ENCODE measurements at places on chromosomes 5 and 9.

DNA sequence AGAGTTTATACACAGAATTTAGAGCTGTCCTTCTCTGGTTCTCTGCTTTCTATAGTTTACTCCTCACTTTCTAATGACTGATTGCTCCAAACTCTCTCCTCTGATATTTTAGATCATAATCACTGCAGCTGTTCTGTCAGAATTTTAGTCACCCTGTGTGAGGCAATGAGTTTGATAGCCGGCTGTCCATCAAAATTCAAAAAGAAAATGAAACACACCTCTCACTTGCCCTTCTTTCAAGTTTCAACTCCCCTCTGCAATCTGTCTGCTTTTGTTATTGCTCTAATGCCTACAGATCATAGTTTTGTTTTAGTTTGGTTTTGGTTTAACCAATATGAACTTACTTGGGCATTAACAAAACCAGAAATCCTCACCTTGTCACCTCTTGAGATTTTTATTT is 23.3 kb upstream of the ABLIM3 start:
- no peak for DNase-seq

DNA sequence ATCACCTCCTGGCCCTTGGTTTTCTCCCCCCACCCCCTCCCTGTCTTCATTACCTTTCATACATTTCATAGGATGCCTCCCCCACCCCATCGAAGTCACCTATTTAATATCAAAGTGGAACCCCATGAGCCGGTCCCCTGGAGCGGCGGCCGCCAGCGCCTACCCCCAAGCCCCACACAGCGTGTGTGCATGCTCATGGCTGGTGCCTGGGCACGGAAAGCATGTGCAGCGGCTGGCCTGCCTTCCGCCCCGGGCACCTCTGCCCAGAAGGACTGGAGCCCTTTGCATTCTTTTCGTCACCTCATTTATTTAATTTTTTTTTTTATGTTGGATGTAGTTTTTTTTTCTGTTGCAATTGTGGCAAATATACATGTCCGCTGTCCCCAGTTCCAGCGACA is 116.2 kb downstream of the WNK2 start:
- DNase-seq = no peak

GRCh38 chr5:142726188-142726731 is 40.4 kb upstream of the FGF1 start:
- DNase-seq = no peak

GRCh38 chr5:179786861-179787260 is 6.9 kb upstream of the LTC4S start:
- no peak for DNase-seq

DNA sequence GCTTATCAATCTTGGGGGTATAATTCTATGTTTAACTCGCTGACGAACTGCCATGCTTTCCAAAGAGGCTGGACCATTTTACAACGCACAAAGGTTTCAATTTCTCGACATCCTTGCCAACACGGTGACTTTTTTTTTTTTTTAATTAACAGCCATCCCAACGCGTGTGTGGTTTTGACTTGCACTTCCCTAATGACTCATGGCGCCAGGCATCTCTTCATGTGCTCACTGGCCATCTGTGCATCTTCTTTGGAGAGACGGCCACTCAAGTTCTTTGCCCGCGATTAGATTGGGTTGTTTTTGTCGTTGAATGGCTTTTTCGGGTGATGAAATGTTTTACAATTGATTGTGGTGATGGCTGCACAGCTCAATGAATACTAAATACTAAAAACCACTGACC is 12.5 kb upstream of the CARD9 start:
- no peak for DNase-seq

GRCh38 chr5:160081495-160081894 is 37.8 kb downstream of the PWWP2A start:
- DNase-seq = no peak

DNA sequence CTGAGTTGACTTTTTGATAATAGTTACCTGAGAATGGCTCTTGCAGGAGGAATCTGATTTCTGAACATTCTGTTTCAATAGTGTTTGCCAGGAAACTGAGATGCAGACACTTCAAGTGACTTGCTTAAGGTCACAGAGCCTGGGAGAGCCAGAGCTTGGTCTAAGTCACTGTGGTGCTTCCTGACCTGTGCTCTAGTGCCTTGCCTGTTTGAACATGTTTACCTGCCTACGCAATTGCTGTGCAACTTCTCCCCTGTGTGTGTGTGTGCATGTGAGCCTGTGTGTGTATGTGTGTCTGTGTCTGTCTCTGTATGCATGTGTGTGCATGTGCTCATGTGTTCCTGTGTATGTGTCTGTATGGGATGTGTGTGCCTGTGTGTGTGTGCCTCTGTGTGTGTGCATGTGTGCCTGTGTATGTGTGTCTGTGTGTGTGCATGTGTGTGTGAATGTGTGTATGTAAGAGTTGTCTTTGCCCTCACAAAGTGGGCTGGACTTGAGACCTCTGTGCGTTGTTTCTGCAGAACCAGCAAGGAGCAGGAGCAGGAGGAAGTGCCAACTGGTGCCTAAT is 185.8 kb downstream of the GADD45G start:
- no peak for DNase-seq

GRCh38 chr9:91256235-91256634 is 105.5 kb downstream of the AUH start:
- no peak for DNase-seq

GRCh38 chr5:24854850-24855249 is 210.1 kb upstream of the CDH10 start:
- no peak for DNase-seq

DNA sequence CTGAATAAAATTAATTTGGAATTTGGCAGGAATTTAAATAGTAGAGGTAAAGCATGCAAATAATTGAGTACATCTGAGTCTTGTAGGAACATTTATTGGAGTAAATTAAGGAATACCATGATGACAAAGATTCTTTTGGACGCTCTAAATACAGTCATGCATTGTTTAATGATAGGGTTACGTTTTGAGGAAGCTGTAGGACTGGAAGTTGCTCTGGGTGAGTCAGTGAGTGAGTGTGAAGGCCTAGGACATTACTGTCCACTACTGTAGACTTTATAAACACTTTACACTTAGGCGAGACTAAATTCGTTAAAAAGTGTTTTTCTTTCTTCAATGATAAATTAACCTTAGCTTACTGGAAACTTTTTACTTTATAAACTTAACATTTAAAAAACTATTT is 113.0 kb downstream of the FAM170A start:
- DNase-seq = no peak

DNA sequence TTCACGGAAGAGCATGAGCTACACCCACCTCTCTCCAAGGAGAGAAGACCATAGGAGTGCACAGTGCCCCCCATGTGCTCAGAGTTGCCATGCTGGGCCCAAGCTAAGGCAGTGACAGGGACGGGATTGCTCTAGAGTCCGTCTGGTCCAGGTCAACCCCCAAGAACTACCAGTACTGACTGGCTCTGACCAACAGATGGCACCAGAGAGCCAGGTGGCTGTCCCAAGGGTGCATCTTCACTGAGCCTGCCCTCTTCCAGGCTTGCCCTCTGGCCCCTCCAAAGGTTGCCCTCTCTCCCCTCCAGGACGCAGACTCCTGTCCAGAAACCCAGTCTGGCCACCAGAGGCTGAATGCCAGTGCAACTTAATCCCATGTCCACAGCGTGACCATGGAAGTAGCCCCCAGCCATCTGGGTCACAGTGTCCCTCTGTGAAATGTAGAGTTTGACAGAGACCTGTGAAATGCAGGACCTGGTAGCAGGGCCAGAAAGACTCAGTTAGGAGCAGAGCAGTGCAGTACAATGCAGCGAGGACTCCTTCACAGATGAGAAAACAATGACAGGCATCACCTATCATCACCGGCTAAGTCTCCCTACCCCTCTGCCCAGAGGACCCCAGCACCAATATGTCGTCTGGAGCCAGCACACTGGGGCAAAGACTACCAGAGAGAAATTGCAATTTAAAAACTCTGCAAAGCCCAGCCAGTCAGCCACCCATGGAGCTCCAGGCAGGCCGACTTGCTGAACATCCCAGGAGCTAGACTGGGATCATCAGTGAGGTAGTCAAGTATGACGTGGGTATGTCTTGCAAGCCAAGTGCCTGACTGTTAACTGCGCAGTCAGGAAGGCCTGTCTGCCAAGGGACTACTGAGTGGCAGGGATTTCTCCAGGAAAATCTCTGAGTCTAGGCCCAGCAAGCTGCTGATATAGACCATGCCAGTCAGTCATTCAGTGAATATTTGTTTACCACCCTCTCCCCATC is 7.7 kb upstream of the SKP1 start:
- DNase-seq = peak; percentile 68

DNA sequence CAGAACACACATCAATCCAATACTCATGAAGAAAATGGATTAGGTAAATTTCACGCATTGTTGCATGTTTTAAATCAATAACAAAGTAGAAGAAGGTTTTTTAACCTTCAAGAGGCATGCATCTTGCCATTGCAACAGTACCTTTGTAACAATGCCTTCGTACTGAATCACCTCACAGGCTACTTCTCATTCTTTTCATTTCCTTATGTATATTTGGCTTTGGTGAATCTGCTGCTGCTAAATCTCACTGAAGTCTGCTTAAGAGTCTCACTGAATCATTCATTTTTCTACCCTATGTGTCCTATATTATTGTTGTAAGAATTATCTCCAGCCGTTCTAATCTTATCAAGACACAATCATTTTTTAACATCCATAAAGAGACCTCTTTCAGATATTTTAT is 152.5 kb downstream of the CDH10 start:
- no peak for DNase-seq

- DNase-seq = no peak
Measured at GRCh38 chr9:129321286-129322021, 143.4 kb upstream of the IER5L start.

DNA sequence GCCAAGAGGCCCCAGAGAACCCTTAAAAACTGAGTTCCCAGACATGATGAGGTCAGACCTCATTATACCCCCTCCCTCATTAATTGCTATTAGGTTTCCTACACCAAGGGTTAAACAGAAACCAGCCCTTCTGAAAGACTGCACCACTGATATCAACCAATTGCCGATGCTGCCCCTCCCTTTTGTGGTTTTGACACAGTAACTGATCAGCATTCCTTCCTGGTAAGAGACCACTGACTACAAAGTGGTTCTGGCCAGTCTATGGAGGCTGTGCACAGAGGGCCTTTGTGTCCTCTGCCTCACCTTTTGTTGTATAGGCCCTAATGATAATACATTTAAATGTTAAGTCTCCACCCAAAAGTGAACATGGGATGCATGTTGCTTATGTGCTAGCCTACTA is 201.5 kb downstream of the FRMD3 start:
- DNase-seq = no peak

- DNase-seq = no peak
Measured at GRCh38 chr9:34570376-34570775, 19.1 kb downstream of the CNTFR start.

DNA sequence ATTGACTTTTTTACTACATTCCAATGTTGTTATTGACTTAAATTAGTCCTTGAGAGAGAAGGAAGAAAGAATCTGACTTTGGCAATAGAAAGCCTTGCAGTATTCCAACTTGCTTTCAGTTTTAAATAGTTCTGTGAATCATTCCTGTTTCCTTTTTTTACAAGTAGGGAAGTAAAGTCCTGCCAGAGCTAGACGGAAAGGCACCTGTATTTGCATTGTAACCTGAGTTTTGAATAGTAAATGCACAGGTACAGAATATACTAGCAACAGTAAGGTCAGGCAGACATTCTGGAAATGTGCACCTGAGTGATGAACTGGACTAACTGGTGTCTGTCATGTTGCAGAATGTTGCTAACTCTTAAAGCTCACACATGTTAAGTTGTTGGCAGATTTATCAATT is 100.9 kb downstream of the PRKACG start:
- no peak for DNase-seq

- no peak for DNase-seq
Measured at GRCh38 chr5:124725040-124725434, 21.4 kb downstream of the ZNF608 start.

DNA sequence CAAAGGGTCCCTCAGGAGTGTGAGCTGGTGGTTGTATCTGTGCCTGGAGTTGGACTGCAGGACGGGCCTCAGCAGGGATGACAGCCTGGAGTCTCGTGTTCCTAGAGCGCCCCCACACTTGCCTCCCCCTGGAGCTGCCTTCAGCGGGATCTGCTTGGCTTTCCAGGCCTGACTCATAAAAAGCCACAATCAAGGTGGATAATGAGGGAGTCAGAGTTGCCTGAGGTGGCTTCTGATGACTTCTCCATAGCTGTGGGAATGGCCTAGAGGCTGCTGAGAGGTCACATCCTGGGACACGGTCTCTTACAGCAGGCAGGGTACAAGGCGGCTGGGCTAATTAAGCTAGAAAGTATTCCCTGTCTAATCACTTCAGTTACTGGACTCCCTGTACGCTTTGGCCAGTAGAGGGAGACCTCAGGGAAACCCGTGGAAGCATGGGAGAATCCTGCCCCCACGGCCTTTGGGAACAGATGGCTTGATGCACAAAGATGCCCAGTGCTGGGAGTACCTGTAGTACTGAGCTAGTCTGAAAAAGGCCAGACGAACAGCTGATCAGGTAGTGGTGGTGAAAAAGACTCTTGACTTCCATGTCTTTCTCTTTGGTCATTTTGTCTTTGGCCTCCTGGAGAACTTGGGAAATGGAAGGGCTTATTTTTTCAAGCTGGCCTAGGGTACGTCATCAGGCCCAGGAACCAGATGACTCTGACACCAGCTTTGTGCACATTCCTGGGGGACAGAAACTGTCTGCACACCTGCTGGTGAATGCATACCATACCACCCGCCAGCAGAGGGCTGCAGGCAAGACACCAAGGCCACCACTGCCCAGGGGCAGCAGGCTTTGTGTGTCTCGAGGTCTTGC is 16.1 kb upstream of the FRRS1L start:
- peak; percentile 55 for DNase-seq

DNA sequence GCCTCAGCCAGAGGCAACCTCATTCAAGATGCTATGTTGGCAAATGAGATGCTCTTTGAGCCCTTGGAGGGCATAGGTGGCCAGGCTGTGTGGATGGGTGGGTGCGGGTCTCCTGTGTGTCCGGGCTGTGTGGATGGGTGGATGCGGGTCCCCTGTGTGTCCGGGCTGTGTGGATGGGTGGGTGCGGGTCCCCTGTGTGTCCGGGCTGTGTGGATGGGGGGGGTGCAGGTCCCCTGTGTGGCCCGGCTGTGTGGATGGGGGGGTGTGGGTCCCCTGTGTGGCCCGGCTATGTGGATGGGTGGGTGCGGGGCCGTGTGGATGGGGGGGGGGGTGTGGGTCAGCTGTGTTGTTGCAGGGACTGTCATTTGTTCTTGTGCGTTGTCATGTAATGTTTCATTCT is 136.6 kb upstream of the COL5A1 start:
- no peak for DNase-seq

DNA sequence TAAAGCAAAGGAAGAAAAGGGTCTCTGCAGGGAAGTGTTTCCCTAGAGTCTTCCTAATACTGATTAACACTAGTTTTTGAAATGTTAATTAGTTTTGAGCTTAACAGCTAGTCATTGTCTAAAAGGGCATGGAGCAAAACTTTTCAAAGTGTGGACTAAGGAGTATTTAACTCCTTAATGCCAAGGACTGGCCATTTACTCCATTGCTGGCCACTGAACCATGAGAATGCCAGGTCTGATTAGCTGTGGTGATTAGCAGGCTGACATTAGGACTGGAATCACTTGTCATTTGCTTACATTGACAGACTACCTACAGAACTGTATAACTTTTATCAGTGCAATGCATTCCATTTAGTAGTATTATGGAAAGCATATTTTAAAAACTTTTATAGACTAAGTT is 987.0 kb downstream of the NR2F1-AS1 start:
- DNase-seq = no peak

- no peak for DNase-seq
Measured at GRCh38 chr9:76451234-76451633, 7.7 kb upstream of the GCNT1 start.
